Vagina (tissue), 2 donors: ENCODE measurements at places on chromosomes 2 and 18.

DNA sequence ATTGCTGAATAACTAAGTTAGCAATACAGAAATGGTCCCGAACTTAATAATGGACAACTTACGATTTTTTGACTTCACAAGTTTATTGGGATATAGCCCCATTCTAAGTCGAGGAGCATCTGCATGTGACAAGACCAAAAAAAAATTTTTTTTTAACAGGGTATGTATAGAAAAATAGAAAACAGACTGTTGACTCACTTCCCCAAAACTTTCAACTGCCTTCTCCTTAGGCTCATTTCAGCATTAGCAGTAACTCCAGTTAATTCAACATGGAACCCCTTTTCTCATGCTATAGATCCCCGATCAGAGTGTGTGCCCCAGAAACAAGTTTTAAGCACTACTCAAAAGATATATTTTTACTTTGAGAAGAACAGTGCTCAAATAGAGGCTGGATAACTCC lies 5.4 kb downstream of the CD302 start:
- H3K27me3 ChIP-seq = no peaks in the 10 kb centered on the region
- peaks cover 32% of the 10 kb centered on the region for H3K4me1 ChIP-seq
- H3K27ac ChIP-seq = no peak overlapping the region
- H3K36me3 ChIP-seq = no peaks in the 10 kb centered on the region
- no peak for DNase-seq

DNA sequence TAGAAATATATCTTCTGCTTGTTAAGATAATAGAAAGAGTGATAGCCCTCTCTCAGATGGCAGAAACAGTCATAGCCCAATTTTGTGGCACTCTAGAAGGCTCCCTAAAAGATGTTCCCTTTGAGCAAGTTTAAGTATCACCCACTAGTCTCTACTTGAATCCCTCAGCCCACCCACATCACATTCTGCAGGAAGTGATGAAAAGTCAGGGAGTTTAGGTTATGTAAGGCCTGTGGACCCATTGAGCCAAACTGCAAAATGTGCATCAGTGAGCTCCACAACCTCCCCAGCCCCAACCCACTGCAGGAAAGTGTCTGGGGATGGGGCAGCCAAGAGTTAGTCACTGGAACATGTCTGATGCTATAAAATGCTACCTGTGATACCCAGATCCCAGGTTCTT lies 25.6 kb downstream of the ANKRD44 start:
- peaks cover 36% of the 10 kb centered on the region for H3K4me1 ChIP-seq
- no peak for DNase-seq
- H3K4me3 ChIP-seq = no peak overlapping the region
- H3K27me3 ChIP-seq = no peaks in the 10 kb centered on the region

- no peaks in the 10 kb centered on the region for H3K36me3 ChIP-seq
- no peaks in the 10 kb centered on the region for H3K27me3 ChIP-seq
- H3K4me3 ChIP-seq = no peak overlapping the region
- no peak overlapping the region for H3K27ac ChIP-seq
These were observed 11.4 kb downstream of the TXNDC2 start for GRCh38 chr18:9897129-9897528.

GRCh38 chr2:219844401-219845091 lies 217.1 kb downstream of the SLC4A3 start:
- no peaks in the 10 kb centered on the region for H3K27me3 ChIP-seq
- DNase-seq = no peak
- H3K36me3 ChIP-seq = no peaks in the 10 kb centered on the region
- H3K4me3 ChIP-seq = no peak overlapping the region
- H3K4me1 ChIP-seq = no peaks in the 10 kb centered on the region

DNA sequence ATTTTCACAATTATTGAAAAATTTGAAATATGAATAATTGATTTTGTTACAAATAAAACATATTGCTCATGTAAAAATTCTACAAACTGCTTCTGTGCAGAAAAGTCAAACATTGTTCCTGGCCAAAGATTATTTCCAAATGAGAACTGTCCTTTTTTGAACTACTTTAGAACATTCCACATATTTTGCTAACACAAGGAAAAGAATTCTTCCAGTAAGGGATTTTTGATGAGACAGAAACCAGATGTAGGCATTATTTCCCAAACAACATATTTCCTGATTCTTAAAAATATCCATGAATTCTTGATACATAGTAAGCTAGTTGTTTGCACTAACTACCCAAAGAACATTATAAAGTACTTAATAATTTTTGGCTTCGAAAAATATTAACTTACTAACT lies 715.2 kb downstream of the CCDC85A start:
- no peak for DNase-seq
- H3K27me3 ChIP-seq = no peaks in the 10 kb centered on the region
- H3K27ac ChIP-seq = no peak overlapping the region
- no peaks in the 10 kb centered on the region for H3K4me1 ChIP-seq

- H3K27ac ChIP-seq = no peak overlapping the region
- H3K27me3 ChIP-seq = no peaks in the 10 kb centered on the region
- peaks cover 23% of the 10 kb centered on the region for H3K4me1 ChIP-seq
- DNase-seq = no peak
- H3K36me3 ChIP-seq = no peaks in the 10 kb centered on the region
These were observed 497.6 kb upstream of the TCF4 start for GRCh38 chr18:56085551-56085950.

- no peaks in the 10 kb centered on the region for H3K27me3 ChIP-seq
- H3K27ac ChIP-seq = peak overlapping the region; percentile 9
- no peaks in the 10 kb centered on the region for H3K36me3 ChIP-seq
- no peak for DNase-seq
- peaks cover 16% of the 10 kb centered on the region for H3K4me1 ChIP-seq
- H3K4me3 ChIP-seq = no peak overlapping the region
These were observed 178.8 kb downstream of the ANAPC1 start for GRCh38 chr2:111705239-111705638.

- no peaks in the 10 kb centered on the region for H3K27me3 ChIP-seq
- no peaks in the 10 kb centered on the region for H3K36me3 ChIP-seq
- H3K4me3 ChIP-seq = no peak overlapping the region
- H3K4me1 ChIP-seq = no peaks in the 10 kb centered on the region
- no peak overlapping the region for H3K27ac ChIP-seq
- no peak for DNase-seq
These were observed 60.3 kb upstream of the SCN1A start for GRCh38 chr2:166188084-166188483.

- no peak overlapping the region for H3K4me3 ChIP-seq
- H3K36me3 ChIP-seq = no peaks in the 10 kb centered on the region
- H3K27ac ChIP-seq = no peak overlapping the region
These were observed 22.2 kb upstream of the DNAH6 start for GRCh38 chr2:84494070-84494469.

DNA sequence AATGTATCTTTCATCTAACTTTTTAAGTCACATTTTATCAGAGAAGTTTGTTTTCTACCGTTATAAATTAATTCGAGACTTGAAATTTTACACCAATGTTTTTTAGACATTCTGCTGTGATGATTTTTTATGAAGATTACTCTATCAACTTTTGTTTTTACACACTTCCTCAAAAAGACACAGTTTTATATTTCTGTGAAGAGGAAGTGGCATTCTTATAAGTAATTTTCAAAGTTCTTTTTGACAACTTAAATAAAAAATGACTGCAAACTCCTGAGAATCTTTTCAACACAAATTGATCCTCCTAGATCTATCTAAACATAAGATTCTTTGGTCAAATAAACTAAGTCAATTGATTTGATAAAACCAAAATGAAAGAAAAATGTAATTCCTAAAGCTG lies 13.7 kb downstream of the ANKRD44 start:
- no peak overlapping the region for H3K4me3 ChIP-seq
- H3K27me3 ChIP-seq = no peaks in the 10 kb centered on the region
- DNase-seq = no peak
- H3K36me3 ChIP-seq = no peaks in the 10 kb centered on the region

DNA sequence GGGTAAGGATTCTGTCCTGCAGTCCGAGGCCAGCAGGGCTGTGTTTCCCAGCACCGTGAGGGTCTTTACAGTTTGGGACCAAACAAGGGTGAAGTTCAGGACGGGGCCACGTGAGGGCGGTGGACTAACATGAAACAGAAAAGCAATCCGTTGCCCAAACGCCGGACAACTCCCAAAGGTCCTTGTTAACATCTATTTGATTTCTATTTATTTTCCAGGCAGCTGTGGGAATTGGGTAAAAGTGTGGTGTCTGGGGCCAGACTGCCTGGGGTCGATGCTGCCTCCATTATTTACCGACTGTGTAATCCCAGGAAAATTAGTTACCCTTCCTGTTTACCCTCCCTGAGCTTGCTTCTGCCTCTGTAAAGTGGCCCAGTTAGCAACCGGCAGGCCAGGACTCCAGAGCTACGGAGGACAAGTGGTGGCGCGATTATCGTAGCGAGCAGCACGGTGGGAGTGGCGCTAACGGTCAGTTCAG lies 66.3 kb upstream of the TCF7L1 start:
- H3K27me3 ChIP-seq = no peaks in the 10 kb centered on the region
- no peak overlapping the region for H3K27ac ChIP-seq
- no peak for DNase-seq

GRCh38 chr2:239290618-239291474 lies 110.0 kb downstream of the HDAC4 start:
- H3K36me3 ChIP-seq = no peaks in the 10 kb centered on the region
- no peaks in the 10 kb centered on the region for H3K27me3 ChIP-seq
- H3K4me3 ChIP-seq = no peak overlapping the region

GRCh38 chr2:225465827-225466226 lies 66.3 kb downstream of the NYAP2 start:
- no peak overlapping the region for H3K27ac ChIP-seq
- no peak overlapping the region for H3K4me3 ChIP-seq
- H3K4me1 ChIP-seq = no peaks in the 10 kb centered on the region
- DNase-seq = no peak

GRCh38 chr18:3457261-3457724 lies 7.3 kb downstream of the TGIF1 start:
- no peaks in the 10 kb centered on the region for H3K27me3 ChIP-seq
- H3K4me1 ChIP-seq = peaks cover 66% of the 10 kb centered on the region
- no peak overlapping the region for H3K4me3 ChIP-seq
- no peak overlapping the region for H3K27ac ChIP-seq
- H3K36me3 ChIP-seq = no peaks in the 10 kb centered on the region

DNA sequence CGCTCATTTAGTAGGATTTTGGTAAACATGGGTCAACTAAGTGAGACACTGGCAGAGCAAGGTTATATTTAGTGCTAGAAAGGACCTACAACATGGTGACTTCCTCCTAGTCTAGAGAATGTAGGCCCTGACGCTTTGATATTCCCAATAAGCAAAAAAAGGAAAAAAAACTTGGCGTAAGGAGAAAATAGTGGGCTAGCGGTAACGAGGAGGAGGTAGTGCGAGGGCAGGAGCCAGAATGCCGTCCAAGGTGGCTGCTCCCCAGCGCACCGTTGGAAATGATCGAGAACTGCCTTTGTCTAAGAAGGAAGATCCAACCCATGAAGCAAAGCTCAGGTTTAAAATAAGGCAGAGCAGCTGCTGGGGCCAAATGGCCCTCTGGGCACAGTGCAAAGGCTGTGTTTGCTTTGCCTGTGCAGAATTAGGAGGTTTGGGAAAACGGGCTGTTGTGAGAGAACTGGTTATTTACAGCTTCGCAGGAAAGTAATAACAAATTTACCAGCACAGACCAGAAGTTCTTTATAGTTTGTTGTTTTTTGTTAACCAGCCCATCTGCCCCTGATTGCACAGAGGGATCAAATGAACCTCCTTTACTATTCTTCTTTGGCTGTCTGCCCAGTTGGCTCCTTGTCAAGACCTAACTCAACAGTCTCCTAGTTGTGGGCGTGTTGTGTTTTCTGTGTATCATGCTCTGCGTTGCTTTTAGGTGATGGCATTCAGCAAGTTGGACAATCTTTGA lies 86.6 kb downstream of the ITGB1BP1 start:
- no peak overlapping the region for H3K4me3 ChIP-seq
- no peaks in the 10 kb centered on the region for H3K27me3 ChIP-seq
- H3K36me3 ChIP-seq = peaks cover 7% of the 10 kb centered on the region

GRCh38 chr2:65198737-65199136 lies 28.9 kb upstream of the ACTR2 start:
- no peak overlapping the region for H3K4me3 ChIP-seq
- no peaks in the 10 kb centered on the region for H3K36me3 ChIP-seq
- no peaks in the 10 kb centered on the region for H3K27me3 ChIP-seq
- no peak for DNase-seq
- no peak overlapping the region for H3K27ac ChIP-seq
- no peaks in the 10 kb centered on the region for H3K4me1 ChIP-seq

GRCh38 chr2:150477347-150477746 lies 10.1 kb downstream of the RND3 start:
- no peaks in the 10 kb centered on the region for H3K27me3 ChIP-seq
- H3K4me1 ChIP-seq = peaks cover 95% of the 10 kb centered on the region
- peak overlapping the region; percentile 67 for H3K27ac ChIP-seq
- no peaks in the 10 kb centered on the region for H3K36me3 ChIP-seq
- no peak for DNase-seq
- no peak overlapping the region for H3K4me3 ChIP-seq

DNA sequence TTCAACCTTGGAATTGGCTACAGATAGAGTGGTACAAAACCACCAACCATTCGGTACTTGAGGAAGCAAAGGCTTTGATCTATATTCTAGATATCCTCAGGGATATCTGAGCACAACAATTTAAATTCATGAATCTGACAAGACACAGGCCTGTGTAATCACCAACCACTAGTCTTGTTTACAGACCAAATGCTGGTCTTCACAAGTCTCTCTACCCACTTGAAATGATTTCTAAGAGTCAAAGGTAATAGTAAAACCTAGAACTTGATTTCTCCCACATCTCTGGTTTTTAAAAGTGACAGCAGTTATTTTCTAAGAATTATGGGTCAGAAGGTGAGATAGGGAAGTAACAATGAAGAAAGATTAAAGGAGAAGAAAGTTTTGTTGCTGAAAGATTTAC lies 613.7 kb upstream of the ACVR2A start:
- H3K4me3 ChIP-seq = no peak overlapping the region
- DNase-seq = no peak
- H3K4me1 ChIP-seq = no peaks in the 10 kb centered on the region
- no peak overlapping the region for H3K27ac ChIP-seq
- no peaks in the 10 kb centered on the region for H3K27me3 ChIP-seq

DNA sequence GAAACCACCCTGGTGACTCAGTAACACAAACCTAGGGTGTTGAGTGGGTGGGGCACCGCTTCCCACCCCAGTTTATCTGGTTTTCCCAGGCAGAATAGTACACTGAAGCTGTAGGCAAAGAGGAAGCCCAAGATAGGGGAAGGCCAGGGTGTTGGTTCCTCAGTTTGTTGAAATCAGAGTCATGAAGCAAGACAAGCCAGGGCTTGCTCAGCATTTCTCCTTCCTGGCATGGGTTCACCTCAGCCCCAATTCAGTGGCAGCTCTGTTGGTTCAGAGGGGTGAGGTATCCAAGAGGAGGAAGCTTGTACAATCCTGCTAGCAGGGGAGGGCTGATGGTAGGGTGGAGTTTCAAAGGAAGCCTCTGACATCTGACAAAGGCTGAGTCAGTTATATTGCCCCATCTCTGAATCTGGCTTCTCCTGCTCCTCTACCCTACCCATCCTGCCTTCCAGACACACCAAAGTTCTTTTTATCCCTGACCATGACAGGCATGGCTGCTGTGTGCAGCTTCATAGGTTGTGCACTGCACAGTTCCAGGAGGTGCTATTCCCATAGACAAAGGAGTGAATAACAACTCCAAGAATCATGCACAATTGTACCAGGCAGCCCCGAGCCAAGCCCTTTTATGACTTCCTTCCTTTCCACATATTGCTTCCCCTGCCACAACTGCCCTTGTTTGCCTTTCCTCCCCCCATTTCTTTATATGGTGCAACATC lies 24.9 kb upstream of the RAB10 start:
- H3K36me3 ChIP-seq = no peaks in the 10 kb centered on the region
- no peaks in the 10 kb centered on the region for H3K27me3 ChIP-seq
- peaks cover 20% of the 10 kb centered on the region for H3K4me1 ChIP-seq
- DNase-seq = peak; percentile 97

- H3K27ac ChIP-seq = peak overlapping the region; percentile 86
- DNase-seq = no peak
- no peaks in the 10 kb centered on the region for H3K27me3 ChIP-seq
- no peaks in the 10 kb centered on the region for H3K36me3 ChIP-seq
- no peak overlapping the region for H3K4me3 ChIP-seq
These were observed 57.5 kb downstream of the MCFD2 start for GRCh38 chr2:46857871-46858701.
